ENCODE measurements at places on chromosomes 11 and 22.
A peak's percentile ranks its signal among the peaks of the same experiment; 100 is the strongest.

DNA sequence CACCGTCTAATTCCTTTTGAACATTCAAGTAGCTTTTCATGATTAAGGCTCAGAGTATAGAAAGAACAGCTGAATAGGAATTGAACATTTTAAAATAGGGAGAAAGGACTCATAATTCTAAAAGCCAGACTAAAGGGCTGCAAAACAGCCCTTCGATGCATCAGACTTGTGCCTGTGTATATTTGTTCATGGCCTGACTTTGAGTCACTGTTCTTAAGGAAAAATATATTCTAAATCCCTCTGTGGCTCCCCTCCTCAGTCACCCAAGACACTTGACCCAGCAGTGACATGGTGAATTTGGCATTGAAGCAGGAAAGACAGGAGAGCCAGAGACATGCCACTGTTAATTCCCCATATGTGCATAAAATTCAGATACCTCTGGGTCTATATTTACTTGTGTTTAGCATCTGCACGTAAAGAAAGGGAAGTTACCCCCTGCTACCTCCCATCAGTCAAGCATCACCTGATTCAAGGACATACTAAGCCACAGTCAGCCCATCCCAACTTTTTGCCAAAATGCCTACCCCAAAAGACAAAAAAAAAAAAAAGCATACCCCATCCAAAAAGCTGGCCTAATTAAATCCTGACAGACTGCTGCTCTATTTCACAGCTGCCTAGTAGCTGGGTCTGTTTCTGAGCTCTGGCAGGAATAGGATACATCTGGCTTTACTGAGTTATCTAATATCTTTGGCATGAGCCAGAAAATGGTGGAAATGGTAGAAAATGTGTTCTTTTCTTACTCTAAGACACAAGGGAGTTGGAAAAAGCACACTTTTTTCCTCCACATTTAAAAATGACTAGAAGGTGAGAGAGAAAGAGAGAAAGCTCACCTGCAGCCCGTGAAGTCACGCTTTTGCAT, 93.5 kb downstream of the COMMD9 start:
- no peak for DNase-seq

- no peak for DNase-seq
Measured at GRCh38 chr11:107733518-107733917, 21.7 kb upstream of the SLN start.

DNA sequence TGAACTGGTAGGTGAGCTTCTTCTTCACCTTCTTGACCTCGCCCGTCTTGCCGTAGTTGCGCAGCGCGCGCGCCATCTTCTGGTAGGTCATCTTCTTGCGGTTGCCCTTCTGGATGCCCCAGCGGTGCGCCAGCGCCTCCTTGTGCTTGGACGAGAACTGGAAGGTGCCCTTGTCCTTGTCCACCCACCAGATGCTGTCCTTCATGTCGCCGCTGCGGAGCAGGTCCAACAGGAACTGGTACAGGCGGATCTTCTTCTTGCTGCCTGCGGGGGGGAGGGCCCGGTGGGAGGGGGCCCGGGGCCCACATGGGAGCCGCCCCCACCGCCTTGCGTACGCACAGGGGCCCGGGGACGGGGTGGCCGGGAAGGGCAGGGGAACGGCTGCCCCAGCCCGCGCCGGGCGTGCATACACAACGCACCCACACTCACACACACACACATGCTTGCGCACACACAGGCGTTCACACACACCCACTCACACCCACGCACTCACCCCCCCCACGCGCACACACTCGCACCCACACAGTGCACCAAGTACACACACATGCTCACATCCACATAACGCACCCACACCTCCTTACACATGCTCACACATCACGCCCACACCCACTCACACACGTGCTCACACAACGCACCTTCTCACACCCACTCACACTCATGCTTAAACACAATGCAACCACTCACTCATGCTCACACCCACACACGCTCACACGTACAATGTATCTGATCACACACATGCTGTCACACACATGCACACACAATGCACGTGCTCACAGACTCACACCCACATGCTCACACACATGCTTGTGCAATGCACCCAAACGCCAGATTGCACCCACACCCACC, 3.0 kb upstream of the MYBPC3 start:
- peak; percentile 93 for DNase-seq

DNA sequence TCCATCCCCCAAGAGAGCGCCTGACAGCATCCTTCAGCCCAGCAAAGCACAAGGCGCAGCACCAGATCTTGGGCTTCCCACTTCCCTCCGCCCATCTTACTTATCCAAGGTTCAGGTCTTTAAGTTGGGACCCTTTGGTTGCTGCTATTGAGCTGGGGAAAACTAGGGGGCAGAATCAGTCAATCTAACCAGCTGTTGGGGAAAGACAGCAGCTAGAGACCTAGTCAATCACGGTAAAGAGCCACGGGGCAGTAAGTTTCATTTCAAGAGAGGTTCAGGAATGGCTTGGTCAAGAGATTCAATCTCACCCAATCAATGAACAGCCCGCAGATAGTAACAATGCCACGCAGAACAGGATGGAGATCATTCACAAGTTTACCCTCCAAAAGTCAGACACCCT, 1.7 kb downstream of the ABTB2 start:
- no peak for DNase-seq

GRCh38 chr22:23910496-23911190, 16.5 kb downstream of the MIF start:
- DNase-seq: no peak

DNA sequence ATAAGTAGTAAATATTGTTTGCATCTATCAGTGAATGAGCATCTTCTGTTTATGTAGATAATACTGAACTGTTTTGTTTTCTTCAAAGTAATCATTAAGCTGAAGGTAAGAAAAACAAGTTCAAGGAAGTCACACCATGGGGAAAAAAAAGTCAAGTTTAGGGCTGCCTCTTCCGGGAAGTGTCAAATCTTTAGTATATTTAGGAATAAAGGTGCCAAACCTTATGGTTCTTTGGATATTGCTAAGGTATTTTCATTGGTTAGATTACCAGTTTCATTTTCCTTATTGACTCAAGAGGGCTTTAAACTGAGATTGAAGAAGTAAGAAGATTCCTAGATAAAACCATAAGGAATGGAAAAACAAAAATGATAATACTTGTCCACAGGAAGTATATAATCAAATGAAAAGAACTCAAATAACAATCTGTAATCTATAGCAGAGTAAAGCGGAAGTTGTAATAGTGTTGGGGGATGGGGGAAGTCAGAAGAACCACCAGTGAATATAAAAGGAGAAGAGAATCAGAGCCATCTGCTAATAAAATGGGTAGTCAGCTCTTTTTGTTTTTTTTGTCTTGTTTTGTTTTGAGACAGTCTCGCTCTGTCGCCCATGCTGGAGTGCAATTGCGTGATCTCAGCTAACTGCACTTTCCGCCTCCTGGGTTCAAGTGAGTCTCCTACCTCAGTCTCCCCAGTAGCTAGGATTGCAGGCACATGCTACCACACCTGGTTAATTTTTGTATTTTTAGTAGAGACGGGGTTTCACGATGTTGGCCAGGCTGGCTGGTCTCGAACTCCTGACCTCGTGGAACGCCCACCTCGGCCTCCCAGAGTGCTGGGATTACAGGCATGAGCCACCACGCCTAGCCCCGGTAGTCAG, 2.3 kb downstream of the ATM start:
- no peak for DNase-seq

DNA sequence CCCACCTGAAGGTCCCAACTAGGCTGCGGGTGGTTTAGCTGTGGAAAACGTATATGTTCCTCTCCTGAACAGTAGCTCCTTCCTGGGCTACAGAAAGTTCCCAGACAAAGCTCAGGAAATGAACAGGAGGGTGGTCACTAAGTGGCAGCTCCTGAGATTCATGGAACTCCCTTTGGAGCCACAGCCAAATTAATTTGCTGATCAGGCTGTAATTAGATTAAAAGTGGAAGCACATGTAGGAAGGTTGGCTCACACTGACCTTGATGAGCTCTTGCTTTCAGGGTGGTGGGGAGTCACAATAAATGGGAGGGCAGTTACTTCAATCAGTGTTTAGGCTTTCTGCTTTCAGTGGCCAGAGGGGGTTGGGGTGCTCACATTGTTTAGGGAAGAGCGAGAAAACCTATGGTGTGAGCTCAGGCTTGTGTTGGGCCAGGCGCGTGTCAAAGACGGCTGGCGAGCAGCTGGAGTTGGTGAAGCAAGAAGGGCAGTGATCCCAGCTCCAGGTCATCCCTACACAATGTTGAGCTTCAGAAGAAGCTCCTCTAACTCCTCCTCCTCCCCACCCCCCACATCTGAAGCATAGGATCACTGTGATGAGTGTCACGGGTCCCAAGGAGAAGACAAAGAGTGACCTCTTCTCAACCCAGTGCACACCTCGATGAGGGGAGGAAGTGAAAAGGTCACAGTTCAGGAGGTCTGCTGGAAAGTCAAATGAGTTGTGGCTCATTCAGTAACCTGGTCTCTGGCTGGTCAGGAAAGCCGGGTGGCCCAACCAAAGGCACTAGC, 42.5 kb downstream of the CLPB start:
- DNase-seq: no peak

DNA sequence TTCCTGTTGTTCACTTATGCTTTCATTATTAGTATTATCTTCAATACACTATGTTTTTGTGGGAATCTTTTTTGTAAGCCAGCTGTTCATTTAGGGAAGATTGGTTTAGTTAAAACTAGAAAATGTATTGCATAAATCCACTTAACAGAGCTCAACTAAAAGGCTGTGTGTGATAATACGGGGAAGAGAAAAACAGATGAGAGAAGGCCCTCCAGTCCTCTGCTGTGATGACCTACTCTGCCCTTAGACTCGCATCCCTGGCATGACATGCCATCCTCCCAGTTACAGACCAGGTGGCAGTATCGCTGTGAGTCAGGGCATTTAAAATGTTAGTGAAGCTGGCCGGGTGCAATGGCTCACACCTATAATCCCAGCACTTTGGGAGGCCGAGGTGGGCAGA, 173.4 kb upstream of the TTC12 start:
- no peak for DNase-seq

DNA sequence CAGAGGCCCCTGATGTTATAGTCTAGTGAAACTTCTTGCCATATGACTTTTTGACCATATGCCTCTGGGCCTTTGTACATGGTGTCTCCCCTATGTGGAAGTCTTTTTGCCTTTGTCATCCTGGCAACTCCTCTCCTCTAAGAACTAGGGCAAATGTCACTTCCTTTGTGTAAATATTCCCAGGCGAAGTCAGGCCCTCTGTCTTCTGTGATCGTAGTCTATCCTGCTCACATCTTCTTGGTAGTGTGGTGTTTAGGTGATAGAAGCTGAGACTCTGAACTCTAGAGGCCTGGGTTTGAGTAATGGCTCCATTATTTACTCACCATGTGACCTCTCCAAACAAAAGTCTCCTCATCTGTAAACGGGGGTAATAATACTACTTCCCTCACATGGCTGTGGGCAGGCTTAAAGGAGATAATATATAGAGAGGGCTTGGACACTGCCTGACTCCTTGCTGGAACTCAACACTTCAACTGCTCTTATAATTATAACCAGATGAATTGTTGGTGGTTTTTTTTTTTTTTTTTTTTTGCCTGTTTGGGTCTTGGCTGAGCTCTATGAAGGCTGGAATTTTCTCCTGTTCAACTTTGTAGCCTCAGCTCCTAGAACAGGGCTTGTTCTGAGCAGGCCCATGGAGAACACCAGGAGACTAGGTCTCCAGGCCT, 43.8 kb downstream of the INSC start:
- DNase-seq: no peak

DNA sequence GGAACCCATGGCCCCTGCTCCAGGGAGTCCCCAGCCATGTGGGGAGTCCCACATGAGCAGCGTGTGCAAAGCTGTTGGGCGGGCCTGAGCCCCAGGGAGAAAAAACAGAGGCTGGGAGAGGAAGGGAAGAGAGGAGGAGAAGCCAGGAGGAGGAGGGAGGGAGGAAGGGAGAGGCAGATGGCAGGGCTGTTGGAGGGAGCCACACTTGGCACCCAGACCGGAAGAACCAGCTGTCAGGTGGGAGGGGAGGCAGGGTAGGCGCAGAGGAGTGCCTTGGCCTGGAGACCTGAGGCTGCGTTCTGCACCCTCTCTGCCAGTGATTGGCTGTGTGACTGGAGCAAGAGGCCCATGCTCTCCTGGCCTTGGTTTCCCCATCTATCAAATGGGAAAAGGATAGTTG, 6.7 kb downstream of the SYNGR1 start:
- DNase-seq: no peak

GRCh38 chr11:6307876-6308275, 12.4 kb downstream of the CAVIN3 start:
- no peak for DNase-seq

- no peak for DNase-seq
Measured at GRCh38 chr22:49306632-49307480, 520.8 kb downstream of the BRD1 start.

- no peak for DNase-seq
Measured at GRCh38 chr11:109347304-109347703, 74.7 kb upstream of the C11orf87 start.
